ENCODE measurements at places on chromosomes 1 and 21.

- DNase-seq: no peak
These were observed 1.0 kb upstream of the PSRC1 start for GRCh38 chr1:109283748-109284600.

GRCh38 chr1:187848321-187848720, 1019.6 kb downstream of the PLA2G4A start:
- DNase-seq: no peak

- DNase-seq: no peak
These were observed at the start of gene TSPEAR for GRCh38 chr21:44711327-44712202. Gene TSPEAR (minus strand): TSS chr21:44711572. CDS start chr21:44711514, 58 bp downstream.

- DNase-seq: peak; percentile 46
These were observed 57.0 kb downstream of the SASS6 start for GRCh38 chr1:100075773-100076172.

GRCh38 chr1:82445827-82446226, 645.1 kb downstream of the ADGRL2 start:
- no peak for DNase-seq

- no peak for DNase-seq
These were observed 7.3 kb upstream of the GIPC2 start for GRCh38 chr1:78038491-78038939.

DNA sequence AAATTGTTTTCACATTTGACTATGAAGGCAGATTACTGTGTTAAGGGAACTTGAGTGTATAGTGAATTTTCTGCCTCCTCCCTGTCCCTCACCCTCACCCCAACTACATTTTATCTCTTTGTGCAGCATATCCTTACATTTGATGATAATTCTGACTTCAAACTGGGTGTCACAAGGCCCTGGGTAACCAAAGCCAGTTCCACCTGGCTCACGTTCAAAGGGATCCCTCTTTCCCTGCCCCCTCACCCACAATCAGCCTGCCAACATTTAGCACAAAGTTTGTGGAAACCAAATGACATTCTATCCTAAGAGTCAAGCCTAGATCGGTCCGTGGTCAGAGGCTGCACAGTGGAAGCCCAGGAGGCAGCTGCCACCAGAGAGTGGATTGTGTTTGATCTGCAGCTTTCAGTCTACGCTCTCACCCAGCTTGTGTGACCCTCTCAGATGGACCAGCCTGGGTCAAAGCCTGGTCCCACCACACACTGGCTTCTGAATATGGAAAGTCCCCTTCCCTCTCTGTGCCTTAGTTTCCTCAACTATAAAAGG, 10.3 kb downstream of the KIAA0040 start:
- DNase-seq: no peak

DNA sequence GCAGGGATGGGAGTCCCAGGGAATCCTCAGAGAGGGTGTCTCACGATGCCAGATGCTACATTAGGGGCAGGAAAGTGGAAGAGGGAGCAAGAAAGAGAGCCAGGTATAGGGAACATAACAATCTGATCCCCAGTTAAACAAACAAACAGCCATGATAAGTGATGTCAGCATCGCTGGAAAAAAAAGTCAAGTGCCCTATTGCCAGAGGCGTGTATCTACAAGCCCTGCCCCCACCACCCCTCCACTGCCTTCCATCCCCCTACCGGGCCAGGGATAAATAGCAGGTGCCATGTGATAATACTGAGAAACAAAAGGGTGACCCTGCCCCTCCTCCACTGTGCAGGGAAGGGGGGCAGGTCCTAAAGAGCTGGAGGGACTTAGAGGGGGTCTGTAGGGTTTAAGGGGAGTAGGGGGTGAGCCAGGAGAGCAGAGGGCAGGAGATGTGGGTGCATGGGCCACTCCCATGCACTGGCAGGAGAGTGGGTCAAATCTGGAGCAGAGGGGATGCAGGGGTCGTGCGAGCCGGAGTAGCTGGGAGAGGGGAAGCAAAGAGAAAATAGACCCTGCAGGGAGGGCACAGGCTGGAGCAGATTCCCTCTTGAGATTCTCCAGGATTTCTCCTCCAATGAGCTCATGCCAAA, 3.4 kb downstream of the SLC26A9 start:
- peak; percentile 30 for DNase-seq

GRCh38 chr1:113922957-113923356, 6.2 kb upstream of the HIPK1 start:
- DNase-seq: peak; percentile 61

- DNase-seq: peak; percentile 76
These were observed 773 bp downstream of the IFNGR2 start for GRCh38 chr21:33403786-33404585.

DNA sequence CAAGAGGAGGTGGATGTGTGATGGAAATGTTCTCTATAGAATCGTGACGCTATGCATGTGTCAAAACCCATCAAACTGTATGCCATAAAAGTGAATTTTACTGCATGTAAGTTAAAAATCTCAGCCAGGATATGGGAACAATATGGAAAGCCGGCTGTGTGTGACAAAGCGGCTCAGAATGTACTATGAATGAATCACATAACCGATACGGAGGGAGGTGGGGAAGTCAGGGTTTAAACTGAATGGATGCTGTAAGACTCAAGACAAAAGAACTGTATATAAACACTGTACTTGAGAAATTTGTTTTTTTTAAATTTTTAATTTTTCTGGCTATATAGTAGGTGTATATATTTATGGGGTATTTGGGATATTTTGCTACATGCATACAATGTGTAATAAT, 111.6 kb upstream of the PDE4B start:
- no peak for DNase-seq

GRCh38 chr1:18996548-18997177, 40.2 kb upstream of the IFFO2 start:
- DNase-seq: no peak

- no peak for DNase-seq
These were observed 25.3 kb downstream of the FAAP20 start for GRCh38 chr1:2169200-2169836.

DNA sequence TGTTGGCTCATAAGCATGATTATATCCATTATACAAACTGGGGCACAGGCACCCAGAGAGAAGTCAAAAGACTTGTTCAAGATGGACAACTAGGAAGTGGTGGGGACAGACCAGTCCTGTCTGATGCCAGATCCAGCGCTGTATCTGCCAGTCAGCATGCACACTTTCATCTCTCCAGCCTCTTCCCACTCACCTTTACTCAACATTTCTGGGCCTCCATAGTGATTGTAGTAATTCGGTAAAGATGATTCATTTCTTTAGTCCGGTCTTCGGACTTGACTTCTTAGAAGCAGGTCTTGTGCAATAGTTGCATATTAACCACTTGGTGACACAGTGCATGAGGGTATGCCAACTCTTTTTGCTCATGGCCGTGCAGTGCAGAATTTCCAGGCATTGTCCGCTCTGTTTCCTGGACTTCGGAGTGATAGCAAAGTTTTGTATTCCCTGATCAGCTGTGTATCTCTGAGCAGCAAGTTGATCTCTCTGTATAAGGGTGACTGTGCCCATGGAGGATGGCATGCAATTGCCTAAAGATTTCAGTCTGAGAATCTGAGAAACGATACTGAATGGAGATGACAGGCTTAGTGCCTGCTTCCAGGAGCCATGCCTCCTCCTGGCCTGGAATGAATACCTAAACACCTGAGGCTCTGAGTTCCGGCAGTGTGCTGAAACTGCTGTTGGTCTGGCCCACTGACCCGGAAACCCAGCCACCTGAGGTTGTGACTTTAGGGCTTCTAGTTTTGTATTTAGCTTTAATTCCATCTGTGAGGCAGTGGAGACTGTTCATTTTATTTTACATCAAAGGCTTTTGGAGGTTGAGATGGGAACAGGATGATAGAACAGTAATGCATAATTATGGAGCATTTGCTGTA, 39.0 kb downstream of the GALNT2 start:
- peak; percentile 67 for DNase-seq

GRCh38 chr1:15966081-15966955, 9.6 kb downstream of the ZBTB17 start:
- peak; percentile 97 for DNase-seq

GRCh38 chr1:228987736-228988506, 252.6 kb downstream of the RHOU start:
- DNase-seq: no peak

DNA sequence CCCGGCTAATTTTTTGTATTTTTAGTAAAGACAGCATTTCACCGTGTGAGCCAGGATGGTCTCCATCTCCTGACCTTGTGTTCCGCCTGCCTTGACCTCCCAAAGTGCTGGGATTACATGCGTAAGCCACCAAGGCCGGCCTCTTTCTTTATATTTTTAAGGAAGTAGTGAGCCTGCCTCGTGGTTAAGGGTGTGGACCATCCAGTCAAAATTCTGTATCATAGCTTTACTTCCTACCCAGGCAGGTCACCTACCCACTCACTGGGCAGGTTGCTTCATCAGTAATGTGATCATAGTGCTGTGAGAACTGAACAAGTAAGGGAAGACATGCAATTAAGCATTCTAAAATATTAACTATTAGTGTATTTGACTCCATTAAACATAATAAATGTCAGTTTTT, 8.1 kb upstream of the ACOT7 start:
- peak; percentile 73 for DNase-seq

- DNase-seq: no peak
These were observed 19.7 kb downstream of the SYNJ1 start for GRCh38 chr21:32708069-32708468.

Data from suppressor macrophage treated with lipopolysaccharide for 1 hour (primary cell).